ENCODE measurements at places on chromosomes 1 and 21. TPM values are rescaled to one million over a fixed set of nuclear protein-coding genes. Genes with fewer than 3 reads are reported as not detected.

OR2T5 gene
- total RNA-seq = not detected

DNA sequence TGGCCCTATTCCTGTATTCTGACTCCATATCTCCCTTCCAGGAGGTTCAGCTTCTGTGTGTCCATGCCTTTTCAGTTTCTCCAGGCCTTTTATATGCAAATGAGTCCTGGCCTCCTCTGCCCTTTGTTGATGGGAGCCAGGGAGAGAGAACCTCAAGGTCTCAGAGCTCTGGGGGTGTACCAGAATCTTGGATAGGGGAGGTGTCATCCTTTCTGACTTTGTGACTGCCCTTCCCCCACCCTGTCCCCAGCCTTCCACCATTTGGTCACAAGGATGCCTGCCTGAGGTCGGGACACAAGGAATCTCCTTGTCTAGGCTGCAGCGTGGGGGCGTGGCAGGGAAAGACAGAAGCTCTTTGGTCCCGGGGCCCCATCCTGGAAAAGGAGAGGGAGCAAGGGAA is 18.6 kb downstream of the LURAP1 start:
- DNase-seq = no peak

- no peak for DNase-seq
Measured at GRCh38 chr1:243851765-243852164, 1.7 kb upstream of the AKT3 start.

GRCh38 chr1:158962983-158963382 is 31.6 kb downstream of the PYHIN1 start:
- DNase-seq = no peak

Data from fibroblast of lung (primary cell).